Cardiac muscle cell (in vitro differentiated cells and primary cell): ENCODE measurements at places on chromosomes 5 and 9.
A peak's percentile ranks its signal among the peaks of the same experiment; 100 is the strongest.

- peak; percentile 85 for DNase-seq
Observed at GRCh38 chr9:88534456-88535225, at the start of gene NXNL2. Gene NXNL2 (plus strand): TSS chr9:88535178. CDS start chr9:88535435, 257 bp downstream.

DNA sequence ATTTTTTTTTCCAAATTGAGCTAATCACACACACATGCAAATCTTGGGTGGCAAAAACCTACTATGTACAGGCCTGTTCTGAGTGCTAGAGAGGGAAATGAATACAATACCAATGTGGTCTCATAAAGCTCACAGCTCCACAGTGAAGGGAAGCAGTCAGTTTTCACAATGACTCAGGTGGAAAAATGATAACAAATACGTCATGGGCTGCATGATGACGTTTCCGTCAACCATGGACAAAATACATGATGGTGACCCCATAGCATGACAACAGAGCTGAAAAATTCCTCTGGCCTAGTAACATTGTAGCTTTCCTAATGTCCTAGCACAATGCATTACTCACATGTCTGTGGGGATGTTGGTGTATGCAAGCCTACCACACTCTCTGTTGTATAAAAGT is 252.5 kb downstream of the TRIM32 start:
- DNase-seq = no peak

- DNase-seq = no peak
Observed at GRCh38 chr9:120642129-120642770, 62.3 kb upstream of the CDK5RAP2 start.

DNA sequence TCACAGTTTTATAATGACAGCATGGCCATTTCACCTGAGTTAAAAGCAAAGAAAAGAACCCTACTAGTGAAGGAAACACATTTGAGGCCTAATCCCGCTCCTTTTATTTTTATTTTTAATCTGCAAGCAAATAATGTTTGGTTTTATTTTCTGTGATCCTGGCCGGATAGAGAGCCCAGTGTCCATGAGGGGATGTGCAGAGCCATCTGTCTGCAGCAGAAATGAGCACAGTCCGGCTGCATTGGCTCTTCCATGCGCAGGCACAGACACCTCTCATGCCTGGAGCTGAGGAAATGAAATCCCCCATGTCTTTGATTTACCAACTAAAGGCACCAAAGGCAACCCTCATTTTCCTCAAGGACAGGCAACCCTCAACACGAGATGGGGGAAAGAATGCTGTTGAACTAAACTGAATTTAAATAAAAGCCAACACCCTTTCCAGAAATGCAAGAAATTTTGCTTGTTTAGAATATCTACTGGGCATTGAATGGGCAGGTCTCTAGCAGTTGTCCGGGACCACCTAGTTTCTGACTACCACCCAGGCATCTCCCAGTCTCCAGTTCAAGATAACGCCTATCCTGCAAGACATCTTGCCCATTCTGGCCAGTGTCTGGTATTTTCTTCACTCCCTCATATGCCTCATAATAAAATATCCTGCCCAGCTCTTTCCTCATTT is 47.9 kb upstream of the SEMA6A start:
- DNase-seq = no peak

DNA sequence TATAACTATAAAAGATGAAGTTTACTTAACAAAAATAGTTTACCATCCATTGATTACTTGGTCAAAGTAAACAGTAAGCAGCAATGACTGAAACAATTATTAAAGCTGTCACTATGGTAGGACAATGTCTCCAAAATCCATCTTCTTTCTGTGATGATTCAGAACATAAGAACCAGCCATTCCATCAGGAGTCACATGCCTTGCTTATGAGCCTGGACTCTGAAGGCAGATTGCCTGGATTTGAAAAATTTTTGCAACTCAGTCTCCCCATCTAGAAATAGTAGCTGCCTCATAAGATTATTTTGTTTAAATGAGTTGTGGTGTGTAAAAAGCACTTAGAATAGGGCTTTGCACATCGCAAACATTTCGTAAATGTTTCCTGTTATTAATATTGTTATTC is 136.2 kb downstream of the LIFR start:
- no peak for DNase-seq

- DNase-seq = peak; percentile 58
Observed at GRCh38 chr5:168843277-168844015, 264.3 kb upstream of the PANK3 start.

DNA sequence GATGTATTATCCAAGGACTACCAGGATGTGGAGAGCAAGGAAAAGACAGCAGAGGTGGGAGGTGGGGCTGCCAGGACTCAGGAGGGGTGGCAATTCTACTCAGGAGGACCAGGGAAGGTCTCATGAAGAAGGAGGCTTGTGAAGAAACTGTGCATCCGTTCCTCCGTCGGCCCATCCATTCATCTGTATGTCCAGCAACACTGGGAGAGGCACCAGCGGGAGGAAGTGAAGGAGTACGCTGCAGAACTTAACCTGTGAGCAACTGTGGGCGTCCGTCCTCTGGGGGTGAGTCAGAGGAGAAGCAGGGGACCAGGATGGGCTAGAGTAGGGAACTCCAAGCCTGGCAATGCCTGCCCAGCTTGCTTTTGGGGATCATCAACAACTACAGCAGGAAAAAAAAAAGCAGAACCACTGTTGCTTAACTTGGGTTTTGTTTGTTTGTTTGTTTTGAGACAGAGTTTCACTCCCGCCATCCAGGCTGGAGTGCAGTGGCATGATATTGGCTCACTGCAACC is 47.3 kb upstream of the NEURL1B start:
- DNase-seq = no peak

DNA sequence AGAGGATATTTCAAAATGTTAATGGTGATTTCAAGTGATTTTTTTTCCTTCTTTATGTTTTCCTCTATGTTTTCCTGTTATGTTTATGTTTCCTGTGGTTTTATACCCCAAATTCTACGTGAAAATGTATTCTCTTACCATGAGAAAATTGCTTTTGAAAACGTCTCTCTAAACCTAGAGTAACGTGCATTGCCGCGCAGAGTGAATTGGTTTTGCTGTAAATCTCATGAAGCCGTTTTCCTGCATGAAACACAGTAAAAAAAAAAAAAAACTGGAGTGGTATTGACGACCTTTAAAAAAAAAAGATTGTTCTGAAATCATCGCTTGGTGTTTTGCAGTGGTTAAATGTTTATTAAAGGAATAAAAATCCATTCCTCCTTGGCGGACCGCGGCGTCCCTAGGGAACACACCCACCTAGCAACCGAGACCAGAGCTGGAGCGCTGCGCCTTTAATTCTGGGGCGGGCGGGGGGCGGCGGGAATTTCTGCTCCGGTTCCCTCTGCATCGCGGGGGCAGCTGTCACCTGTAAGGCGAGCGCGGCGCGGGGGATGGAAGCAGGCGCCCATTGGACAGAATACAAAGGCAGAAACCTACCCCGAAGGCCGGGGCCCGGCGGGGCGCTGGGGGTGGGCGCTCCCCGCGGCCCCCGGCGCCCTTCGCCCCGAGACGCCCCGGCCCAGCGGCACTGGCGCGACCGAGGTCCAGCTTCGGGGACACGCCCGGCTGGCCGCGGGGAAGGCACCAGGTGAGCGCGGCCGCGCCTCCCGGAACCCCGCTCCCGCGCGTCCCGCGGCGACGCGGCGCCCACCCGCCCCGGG is at the start of gene SOWAHA:
SOWAHA (plus strand) TSS at position 522 of the 818 bp plus-strand sequence. CDS start 320 bp downstream, outside the sequence.
- peak; percentile 37 for DNase-seq

GRCh38 chr5:135150767-135151166 is 116.7 kb upstream of the PITX1 start:
- DNase-seq = no peak

- DNase-seq = peak; percentile 40
Observed at GRCh38 chr5:41539454-41539853, 29.1 kb upstream of the PLCXD3 start.

GRCh38 chr5:136466041-136466415 is 100.7 kb upstream of the TRPC7 start:
- DNase-seq = no peak

GRCh38 chr5:21397693-21398092 is 1409.7 kb upstream of the CDH18 start:
- DNase-seq = no peak

GRCh38 chr9:23849379-23850035 is 23.5 kb upstream of the ELAVL2 start:
- DNase-seq = no peak

DNA sequence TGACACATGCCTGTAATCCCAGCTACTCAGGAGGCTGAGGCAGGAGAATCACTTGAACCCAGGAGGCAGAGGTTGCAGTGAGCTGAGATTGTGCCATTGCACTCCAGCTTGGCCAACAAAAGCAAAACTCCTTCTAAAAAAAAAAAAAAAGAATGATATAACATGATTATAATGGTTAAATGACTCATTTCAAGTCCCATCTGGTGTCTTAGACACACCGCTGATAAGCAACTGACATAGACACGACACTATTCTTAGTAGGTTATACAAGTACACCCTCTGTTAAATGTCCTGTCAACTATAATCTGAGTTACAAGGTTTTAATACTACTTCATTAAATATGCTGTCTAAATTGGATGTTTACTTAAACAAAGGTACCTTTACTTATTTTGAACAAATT is 405.3 kb upstream of the CLINT1 start:
- no peak for DNase-seq

DNA sequence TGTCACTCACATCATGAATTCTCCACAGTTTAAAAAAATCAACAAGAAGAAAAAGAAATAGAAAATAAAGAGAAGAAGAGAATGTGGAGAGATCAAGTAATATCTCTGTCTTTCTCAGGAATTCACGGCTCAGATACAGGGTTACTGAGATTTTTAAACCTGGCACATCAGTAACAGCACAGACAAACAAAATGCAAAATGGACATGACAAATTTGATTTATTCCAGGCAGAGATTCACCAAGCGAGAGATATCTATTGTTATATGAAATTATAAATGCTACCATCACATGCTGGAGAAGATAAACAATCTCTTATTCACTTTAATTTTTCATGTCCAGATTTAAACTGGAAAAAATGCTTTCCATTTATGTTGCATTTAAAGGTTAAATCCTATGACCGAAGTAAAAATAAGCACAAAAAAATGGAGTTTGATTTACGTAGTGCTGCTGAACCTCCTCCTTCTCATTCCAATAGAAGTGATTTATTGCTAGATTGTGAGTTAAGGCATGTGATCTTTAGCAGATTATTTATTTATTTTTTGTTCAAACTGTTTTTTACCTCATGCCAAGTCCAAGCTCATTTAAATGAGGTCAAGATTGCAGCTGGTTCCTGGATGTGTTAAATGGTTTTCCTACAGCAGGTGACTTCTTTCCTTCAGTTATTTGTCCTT is 926.4 kb downstream of the MAT2B start:
- no peak for DNase-seq

- DNase-seq = peak; percentile 65
Observed at GRCh38 chr5:37840053-37841034, 503 bp upstream of the GDNF start.
